ENCODE measurements at places on chromosomes 4 and X.

DNA sequence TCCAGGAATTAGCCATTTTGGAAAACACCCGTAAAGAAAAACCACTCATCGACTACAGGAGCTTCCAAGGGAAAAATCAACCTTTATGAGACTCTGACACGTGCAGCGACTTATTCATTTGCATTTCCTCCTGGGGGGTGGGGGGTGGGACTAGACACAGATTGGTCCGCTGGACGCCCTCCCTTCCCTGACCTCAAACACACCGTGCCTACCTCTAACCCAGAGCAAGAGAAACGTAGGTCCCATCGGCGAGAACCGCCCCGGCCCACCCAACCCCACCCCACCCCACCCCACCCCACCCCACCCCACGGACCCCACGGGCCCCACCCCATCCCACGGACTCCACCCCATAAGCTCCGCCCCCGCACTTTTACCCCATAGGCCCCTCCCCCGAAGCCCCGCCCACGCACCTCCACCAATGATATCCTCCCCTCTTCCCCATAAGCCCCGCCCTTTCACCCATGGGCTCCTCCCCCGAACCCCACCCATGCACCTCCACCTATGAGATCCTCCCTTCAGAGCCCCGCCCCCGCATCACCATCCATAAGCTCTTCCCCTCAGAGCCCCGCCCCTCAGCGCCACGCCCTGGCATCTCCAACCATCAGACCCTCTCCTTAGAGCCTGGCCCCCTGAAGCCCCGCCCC is 1.1 kb downstream of the GTPBP6 start:
- no peak for DNase-seq

- DNase-seq, result no peak
Measured at GRCh38 chr4:82043081-82043808, 330.5 kb downstream of the HNRNPD start.

DNA sequence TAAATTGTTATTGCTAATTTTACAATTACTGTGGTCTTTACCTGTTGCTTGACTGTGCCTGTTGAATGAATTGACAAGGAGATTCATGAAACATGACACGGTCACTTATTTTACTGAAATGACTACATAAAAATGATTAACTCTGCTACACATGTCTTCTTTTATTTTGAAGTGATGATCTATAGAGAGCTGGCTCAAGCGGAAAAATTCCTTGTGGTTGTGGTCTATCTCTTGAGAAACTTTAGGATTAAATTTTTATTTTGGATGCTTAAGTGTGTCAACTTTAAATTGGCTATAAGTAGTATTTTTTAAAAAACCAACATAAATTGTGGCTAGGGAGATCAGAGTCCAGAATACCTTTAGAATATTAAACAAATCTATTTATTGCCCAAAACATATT is 131.8 kb upstream of the PITX2 start:
- no peak for DNase-seq

GRCh38 chr4:124417371-124417770 is 295.2 kb downstream of the ANKRD50 start:
- no peak for DNase-seq

DNA sequence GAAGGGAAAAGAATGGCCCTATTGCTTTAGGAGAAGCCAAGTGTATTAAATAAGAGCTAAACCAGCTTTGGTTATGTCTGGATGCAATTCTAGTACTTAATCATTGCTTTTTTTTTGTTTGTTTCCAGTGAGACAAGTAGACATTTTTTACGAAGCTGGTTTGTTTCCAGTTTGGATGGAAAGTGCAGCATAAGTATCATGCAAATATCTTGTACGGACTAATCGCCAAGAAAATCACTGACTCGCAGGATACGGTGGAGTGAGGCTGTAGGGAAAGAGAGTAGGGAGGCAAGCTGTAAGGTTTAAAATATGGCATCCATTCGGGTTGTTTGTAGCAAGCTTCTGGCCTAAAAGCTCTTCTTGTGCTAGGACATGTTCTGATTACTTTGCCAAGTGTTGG is 64.8 kb downstream of the HPGD start:
- DNase-seq, result no peak

GRCh38 chr4:148847544-148848255 is 405.5 kb upstream of the NR3C2 start:
- DNase-seq, result no peak

GRCh38 chr4:78788007-78788889 is 12.1 kb downstream of the BMP2K start:
- DNase-seq, result no peak

DNA sequence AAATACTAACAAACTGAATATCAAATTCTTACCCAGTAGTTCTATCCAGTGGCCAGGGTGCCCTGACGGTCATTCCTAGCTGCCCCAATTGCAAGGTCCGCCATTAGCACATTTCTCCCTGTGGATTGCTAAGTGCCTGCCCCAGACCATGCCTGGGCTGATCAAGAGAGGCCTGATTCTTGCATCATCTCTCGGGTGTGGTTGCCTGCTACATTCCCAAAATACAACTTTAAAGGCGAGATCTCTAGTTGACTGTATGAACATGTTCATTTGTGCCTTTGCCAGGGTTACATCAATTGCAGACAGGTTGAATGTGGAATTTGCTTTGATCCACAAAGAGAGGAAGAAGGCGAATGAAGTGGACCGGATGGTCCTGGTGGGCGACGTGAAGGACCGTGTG is 28.0 kb downstream of the PRPS2 start:
- no peak for DNase-seq

DNA sequence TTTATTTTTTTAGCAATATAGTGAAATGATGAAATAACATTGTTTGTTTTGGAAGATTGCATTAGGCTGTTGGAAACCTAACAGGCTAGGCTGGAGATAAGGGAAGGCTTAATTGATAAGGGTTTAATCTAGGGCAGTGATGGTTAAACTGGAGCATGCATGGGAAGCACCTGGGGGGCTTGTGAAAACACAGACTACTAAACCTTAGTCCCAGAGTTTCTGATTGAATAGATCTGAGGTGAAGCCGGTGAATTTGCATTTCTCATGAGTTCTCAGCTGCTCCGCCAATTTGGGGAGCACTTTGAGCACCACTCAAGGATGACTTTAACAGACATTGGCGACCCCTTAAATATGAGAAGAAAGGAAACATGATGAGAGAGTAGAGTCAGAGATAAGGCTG is 11.5 kb downstream of the STK26 start:
- DNase-seq, result no peak

DNA sequence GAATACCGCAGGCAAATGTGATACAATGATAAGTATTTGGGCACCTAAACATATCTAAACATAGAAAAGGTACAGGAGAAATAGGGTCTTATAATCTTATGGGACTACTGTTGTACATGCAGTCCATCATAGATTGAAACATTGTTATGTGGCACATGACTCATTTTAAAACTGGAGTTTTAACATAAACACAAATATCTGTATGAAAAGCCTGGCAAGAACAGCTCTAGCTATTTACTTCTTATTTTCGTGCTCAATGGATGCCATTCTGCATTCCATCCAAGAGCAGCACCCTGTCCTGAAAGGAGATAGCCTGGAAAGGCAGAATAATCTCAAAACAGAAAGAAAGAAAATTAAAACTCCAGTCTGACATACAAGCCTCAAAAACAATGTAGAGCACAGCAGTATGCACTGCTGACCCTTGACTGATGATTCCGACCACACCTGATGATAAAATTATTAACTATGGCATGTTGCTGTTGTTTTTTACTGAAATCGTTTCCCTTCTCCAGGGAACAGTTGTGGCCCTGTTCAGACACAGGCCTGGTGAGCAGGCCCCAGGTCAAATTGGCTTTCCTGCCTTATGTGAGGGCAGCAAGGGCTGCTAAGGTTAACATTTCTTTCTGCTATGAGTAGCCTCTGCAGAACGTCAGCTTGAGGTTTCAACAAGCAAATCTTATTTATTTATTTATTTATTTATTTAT is 152.7 kb downstream of the APBB2 start:
- DNase-seq, result no peak

DNA sequence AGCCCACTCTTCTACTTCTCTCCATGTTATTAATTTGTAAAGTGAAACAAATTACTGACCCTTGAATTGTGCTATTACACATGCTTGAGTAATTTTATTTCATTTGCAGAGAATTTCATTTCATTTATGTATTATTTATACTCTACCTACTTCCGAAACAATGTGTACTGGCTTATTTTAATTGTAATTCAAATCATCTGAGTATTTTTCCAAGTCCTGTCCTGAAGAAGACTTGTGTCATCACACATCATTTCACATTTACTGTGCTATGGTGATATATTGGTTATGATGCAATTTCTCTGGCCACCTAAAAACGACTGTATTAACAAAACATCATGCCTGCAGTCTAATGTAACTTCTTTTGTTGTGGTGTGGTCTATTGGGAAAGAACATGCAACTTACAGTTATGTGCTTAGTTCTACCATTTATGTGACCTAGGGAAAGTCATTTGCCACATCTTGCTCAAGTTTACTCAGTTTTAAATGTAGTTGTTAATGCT is 384.5 kb downstream of the RPA4 start:
- no peak for DNase-seq

DNA sequence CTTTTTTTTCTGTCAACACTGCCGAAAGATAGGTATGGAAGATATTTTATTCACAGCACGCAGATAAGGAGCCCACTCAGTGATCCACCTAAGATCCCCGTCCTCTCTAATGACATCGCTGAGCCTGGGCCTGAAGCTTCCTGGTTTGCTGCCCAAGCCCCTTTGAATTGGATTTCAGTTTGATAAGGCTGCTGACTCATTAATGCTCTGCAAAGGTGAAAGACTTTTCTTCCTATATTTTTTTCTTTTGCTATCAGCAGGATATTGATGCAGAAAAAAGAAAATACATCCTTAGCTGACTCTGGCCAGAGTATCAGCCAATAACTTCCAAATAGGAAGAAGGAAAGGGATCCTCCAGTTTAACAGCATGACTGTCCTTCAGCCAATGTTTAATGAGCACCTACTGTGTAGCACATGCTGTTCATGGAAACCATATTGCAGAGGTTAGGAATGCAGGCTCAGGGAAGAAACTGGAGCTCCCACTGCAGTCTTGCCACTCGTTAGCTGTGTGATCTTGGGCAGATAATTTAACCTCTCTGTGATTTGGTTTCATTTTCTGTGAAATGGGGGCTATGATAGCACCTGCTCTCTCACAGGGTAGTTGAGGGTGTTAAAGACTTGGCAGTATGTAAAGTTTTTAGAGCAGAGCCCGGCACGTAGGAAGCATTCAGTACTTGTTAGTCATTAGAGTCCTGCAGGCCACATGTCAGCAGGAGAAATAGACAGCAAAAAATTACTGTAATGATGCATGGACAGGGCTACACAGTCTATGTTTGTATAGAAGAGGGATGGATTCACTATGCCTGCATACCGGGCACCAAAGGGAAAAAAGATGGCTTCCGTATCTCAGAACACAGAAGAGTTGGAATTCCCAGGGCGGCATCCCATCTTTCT is 39.3 kb downstream of the EVC start:
- no peak for DNase-seq

DNA sequence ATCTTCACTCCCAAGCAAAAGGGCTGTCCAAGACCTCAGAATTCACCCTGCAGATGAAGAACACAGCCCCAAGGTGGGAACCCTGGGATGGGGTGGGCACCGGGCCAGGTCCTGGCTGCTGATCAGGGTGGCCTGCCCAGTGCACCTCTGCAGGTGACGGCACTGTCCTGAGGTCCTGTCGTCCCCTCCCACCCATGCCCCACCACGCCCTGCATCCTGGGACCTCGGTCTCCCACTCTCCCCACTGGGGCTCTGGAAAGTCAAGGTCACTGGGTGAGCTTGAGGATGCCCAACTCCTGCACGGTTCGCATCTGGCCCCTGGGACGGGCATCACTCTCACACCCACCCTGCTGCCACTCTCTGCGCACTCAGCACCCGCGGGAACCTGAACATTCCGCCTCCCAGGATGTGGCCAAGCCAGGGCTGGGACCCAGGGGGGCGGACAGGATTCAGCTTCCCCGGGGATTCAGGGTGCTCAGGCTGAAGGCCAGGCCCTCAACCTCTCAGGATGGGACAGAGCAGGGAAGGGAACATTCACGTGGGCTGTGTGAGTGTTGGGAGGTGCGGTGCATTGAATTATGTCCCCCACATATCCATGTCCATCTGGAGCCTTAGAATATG is 115.9 kb downstream of the CPZ start:
- DNase-seq, result no peak

GRCh38 chr4:2944091-2944482 is 19.1 kb downstream of the NOP14 start:
- DNase-seq, result no peak

GRCh38 chr4:8185930-8186329 is 13.2 kb upstream of the SH3TC1 start:
- no peak for DNase-seq

DNA sequence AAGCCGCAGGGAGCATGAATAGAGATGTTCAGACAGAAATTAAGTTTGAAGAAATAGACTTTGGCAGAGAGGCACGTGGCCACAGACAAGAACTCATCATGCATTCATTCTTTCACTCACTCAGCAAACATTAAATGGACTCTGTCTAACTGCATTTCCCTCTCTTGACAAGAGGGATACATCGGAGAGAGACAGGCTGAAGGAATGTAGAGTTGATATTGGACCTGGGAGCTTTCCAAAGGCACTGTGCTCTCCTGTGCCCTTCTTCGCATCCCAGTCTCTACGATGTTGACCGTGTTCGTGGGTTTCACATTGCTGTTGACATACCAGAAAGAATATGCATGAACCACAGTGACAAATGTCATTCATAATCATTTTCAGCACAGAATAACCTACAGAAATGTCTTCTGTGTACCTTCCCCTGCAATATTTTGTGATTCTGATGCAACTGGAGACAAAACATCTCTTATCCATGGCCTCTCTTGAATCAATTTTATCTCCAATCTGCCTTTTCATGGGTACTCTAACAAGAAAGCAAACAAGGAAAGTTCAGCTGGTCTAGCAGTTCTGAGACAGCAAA is 34.7 kb upstream of the CD99 start:
- DNase-seq, result no peak

GRCh38 chr4:121200795-121201472 is 36.8 kb upstream of the TNIP3 start:
- no peak for DNase-seq

- DNase-seq, result no peak
Measured at GRCh38 chrX:136390921-136391320, 90.2 kb downstream of the ADGRG4 start.

GRCh38 chr4:110245577-110245976 is 47.2 kb upstream of the ELOVL6 start:
- no peak for DNase-seq

DNA sequence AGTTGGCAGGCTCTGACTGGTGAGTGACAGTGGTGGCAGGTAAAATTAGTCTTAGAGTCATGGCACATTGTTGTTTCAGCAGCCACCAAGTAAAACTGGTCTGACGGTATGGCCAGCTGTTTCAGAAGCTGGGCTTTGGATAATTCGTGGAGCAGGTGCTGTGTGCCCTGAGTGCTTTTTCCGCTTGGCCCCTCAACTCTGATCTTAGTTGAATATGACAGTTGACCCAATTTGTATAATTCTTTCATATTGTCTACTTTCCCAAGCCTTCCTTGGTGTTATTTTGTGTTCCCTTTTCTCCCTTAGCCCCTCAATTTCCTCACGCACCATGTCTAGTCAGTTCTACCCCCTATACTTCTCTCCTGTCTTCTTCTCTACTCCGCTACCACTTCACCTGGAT is 32.0 kb downstream of the CDS1 start:
- no peak for DNase-seq
